ENCODE measurements at places on chromosomes 12 and 14.
A peak's percentile ranks its signal among the peaks of the same experiment; 100 is the strongest.

- no peak for ATAC-seq
These were observed 80.0 kb downstream of the ACTN1 start for GRCh38 chr14:68899033-68899603.

DNA sequence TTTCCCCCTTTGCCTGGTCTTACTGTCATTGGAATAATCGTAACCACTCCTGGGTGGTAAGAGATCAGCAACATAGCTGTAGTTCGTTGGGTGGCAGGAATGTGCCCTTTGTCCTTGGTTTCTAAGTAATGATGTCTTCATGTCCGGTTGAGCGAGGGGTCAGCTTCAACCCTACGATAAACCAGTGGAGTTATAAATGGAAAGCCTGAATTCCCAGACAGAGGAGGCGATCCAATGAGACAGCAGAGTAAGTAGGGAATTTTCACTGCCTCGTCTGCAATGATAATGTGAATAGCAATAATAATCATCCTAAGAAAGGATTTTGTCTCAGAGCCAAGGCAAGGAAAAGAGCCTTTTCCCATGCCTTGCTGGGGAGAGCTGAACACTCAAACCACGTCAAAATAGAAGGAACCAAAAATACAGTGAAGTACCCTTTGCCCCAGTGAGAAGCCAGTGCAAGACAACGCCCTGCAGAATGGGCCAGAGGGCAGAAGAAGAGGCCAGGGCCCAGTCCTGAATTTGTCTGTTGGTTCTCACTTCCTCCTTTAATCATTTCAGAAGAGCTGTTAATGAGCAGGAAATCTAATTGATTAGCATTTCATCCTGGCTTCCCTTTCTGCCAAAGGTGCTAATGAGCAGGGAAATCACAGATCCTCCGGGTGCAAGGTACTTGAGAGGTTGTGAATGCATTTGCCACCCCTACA, 330.7 kb downstream of the CACNA1C start:
- ATAC-seq, result no peak

DNA sequence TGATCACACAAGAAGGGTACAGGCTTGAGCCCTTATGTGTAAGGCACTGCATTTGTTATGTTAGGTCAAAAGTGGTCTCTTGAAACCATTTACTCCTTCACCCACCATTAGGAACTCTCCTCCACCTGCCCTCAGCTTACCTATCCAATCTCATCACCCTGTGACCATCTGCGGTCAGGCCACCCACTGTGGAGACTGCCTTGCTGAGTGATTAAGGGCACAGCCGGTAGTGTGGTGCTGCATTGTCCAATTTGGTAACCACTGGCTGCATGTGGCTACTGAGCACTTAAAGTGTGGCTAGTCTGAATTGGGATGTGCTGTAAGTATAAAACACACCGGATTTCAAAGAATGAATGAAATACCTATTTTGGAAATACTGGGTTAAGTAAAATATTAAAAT, 177.1 kb upstream of the PARP11 start:
- ATAC-seq, result no peak

DNA sequence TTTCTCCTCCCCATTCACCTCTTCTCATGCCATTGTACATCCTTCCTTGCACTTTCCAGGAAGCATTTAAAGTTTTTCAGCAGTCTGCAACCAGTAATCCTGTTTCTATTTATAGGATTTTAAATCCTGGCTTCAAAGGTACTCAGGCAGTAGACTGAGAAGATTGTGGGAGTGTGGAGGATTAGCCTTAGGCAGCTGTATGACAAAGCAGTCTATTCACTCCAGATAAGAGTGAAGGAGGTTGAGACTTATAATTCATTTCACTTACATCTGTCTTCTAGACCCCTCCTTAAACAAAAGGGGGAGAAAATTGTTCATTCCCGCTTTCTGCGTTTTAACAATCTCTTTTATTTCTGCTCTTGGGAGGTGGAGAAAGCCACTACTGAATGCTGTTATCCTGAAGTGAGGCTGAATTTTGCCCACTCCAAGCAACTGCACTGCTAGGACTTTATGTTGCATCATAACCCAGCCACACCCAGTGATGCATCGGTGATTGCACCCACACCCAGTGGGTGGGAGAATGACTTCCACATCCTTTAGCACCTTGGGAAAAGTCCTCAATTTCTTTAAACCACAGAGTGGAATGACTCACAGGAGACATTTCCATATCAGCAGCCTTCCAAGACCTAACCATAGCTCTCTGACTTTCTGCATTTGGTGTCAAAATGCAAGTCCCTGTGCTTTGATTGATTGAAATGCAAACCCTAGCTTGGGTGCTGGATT, 382.5 kb upstream of the ATP2B1 start:
- peak; percentile 82 for ATAC-seq

GRCh38 chr14:65628664-65629063, 216.1 kb downstream of the FUT8 start:
- no peak for ATAC-seq

- ATAC-seq, result no peak
These were observed 7.6 kb upstream of the E2F7 start for GRCh38 chr12:77072833-77073495.

GRCh38 chr14:24394275-24394674, 4.5 kb upstream of the NYNRIN start:
- ATAC-seq, result no peak

GRCh38 chr12:111405859-111406473, at the start of gene SH2B3:
SH2B3 (plus strand) TSS chr12:111405923; CDS start chr12:111418146, 12,223 bp downstream.
- ATAC-seq, result peak; percentile 44

GRCh38 chr14:39880965-39881364, 448.7 kb upstream of the FBXO33 start:
- no peak for ATAC-seq

GRCh38 chr12:49298160-49298559, 3.2 kb downstream of the PRPH start:
- no peak for ATAC-seq

GRCh38 chr12:3150931-3151835, 74.0 kb downstream of the TSPAN9 start:
- no peak for ATAC-seq

DNA sequence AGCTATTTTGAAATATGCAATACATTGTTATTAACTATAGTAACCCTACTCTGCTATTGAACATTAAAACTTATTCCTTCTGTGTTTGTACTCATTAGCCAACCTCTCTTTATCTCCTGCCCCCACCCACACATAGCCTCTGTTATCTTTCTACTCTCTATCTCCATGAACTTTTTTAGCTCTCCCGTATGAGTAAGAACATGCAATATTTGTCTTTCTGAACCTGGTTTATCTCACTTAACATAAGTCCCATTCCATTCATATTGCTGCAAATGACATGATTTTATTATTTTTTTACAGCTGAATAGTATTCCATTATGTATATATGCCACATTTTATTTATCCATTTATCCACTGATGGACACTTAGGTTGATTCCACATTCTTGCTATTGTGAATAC, 79.0 kb upstream of the AMIGO2 start:
- no peak for ATAC-seq

DNA sequence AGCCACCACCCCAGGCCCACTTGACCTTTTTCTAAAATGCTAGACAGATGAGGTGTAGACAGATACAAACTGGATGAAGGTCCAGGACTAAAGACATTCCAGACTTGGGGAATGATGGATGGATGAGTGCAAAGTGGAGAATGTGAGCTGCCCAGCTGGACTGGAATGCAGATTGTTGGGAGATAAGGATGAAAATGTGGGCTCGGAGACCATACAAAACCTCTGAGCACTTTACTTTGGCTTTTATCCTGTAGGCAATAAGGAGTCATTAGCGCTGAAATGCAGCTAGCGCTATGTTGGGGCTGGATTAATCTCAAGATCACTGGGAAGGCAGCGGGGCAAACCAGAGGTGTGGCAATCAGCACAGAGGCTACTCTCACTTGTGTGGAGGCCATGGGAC, 64.7 kb upstream of the GNPNAT1 start:
- ATAC-seq, result no peak

- ATAC-seq, result no peak
These were observed 1226.8 kb upstream of the FLRT2 start for GRCh38 chr14:84303140-84303539.

DNA sequence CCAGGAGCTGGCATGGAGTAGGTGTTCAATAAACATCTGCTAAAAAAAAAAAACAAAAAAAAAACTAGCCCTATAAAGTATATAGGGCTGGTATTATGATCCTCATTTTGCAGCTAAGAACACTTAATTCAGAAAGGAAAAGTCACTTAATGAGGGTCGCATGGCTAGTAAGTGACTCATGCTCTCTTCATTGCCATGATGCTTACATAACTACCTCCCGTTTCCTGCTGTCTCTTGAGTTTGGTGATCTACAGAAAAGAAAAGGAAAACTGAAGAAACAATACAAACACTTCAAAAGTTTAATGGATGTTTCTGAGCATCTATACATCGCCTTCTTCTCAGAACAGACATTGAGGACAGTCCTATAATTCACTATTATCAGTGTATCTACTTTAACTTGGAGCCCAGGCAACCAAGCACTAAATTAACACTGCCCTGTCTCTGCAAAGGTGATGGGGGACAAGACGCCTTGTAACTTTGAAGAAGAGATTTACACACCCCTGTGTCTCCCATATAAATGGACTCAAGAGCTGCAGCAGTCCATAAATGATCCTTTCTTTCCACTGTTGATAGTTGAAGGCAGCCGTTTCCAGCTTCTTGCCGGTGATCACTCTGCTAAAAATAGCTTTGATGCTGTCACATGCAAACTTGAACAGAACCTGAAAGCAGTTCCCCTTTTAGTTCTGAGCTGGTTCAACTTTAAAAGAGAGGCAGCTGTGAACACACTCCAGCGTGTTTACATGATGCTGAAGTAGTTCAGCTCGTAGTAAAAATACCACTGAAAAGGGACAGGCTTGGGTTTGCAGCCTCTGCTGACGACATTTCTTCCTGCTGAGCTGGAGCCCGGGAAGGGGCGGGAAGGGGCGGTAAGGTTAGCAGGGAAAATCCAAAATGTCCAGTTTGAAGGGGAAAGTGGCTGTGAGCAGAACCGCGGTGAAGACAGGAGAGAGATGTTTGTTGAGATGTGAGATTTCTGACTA, 113.3 kb downstream of the FOXN3 start:
- peak; percentile 21 for ATAC-seq

DNA sequence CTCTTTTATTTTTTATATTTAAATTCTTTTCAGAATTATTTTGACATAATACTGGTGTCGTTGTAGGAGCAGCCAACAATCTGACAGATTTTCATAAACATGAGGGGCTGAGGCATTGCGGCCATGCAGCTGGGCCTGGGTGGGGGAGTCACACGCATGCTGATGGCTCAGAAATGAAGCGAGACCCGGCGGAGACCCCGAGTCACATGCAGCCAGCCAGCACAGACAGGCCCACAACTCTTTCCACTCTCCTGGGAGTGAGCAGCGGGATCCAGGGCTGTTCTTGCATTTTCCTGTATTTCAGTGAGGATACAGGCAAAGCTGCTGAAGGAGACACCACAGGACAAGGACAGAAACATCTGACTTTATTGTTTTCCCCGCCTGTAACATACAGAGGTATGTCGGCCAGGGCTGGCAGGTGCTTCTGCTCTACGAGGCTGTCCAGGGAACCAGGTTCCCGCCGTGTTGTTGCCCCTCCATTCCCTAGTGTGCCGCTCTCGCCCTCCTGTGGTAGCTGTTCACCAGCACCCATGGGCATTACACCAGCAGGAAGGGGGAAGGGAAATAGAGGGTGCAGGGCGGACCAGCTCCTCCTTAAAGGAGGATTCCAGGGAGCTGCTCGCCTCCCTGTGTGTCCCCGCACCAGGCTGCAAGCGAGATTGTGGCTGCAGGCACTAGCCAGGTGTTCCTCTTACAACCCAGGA, 30.5 kb downstream of the FZD10 start:
- no peak for ATAC-seq

DNA sequence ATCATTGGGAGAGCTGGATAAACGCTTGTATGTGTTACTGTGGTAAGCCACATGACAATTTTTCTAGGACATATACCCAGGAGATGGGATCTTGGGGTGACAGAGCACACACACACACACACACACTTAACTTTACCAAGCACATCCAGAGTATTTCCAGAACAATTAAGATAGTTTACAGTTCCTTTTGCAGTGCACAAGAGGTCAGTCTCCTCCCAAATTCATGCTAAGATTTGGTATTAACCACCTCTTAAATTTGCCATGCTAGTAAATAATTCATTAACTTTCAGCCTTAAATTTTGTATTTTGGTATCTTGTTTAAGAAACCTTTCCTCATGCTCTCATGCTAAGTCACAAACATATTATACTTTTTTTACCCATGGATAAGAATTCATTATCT, 33.9 kb upstream of the LIMA1 start:
- ATAC-seq, result no peak

GRCh38 chr12:98592825-98593322, 612 bp upstream of the SLC25A3 start:
- ATAC-seq, result peak; percentile 13

DNA sequence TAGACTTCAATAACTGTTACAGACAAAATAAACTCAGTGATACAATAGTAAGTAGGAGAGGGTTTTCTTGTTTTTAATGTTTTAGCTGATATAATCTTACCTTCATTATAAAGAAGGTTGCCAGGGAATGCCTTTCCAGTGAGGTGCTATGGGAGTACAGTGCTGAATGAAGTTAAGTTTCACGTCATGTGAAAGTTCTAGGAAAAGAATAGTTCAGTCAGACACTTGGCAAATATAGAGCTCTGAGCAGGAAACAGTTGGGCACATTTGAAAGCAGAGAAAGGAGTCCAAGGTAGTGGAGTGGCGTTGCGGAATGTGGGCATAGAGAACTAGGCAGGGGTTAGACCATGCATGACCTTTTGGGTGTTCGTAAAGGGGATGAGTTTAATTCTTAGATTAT, 88.6 kb upstream of the DCN start:
- no peak for ATAC-seq
